Transverse colon (tissue), 4 donors: ENCODE measurements at places on chromosomes 16 and 17. TPM values are rescaled to one million over a fixed set of nuclear protein-coding genes. Genes with fewer than 3 reads are reported as not detected.

- no peaks in the 10 kb centered on the region for H3K27me3 ChIP-seq
- DNase-seq: no peak
- H3K4me1 ChIP-seq: peaks cover 8% of the 10 kb centered on the region
- no peaks in the 10 kb centered on the region for H3K36me3 ChIP-seq
- no peak overlapping the region for H3K4me3 ChIP-seq
- H3K27ac ChIP-seq: no peak overlapping the region
These were observed 56.7 kb downstream of the CFDP1 start for GRCh38 chr16:75376475-75377161.

DNA sequence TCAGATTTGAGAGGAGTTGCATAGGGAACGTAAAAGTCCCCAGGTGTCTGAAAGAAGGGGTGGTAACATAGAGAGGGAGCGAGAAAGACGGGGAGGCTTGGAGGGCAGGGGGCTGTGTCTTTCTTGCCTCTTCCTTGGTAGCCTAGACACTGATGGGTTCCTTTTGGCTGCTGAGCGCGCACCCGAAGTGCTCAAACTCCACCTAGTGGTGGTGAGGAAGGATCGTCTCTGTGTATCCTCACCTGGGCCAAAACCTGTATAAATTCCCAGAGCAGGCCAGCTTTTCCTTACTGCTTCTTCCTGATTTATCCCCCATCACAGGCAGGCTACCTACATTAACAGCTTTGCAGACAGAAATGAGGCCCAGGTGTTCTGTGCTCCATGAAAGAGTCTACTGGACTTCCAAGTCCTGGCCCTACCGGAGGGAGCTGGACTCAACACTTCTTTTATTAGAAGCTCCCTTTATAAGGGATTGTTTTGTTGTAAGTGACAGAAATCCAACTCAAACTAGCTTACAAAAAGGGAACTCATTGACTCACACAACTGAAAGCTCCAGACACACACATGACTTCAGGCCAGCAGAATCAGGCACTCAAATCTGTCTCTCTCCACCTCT lies 5.5 kb upstream of the SLC25A35 start:
- no peaks in the 10 kb centered on the region for H3K36me3 ChIP-seq
- peak; percentile 60 for DNase-seq
- H3K4me3 ChIP-seq: no peak overlapping the region
- H3K4me1 ChIP-seq: no peaks in the 10 kb centered on the region
- no peaks in the 10 kb centered on the region for H3K27me3 ChIP-seq

The SLC16A6 gene
- 0.14 TPM for total RNA-seq

GRCh38 chr17:72778169-72779151 lies 314.0 kb downstream of the SLC39A11 start:
- no peaks in the 10 kb centered on the region for H3K4me1 ChIP-seq
- no peaks in the 10 kb centered on the region for H3K27me3 ChIP-seq
- no peak overlapping the region for H3K4me3 ChIP-seq
- no peak overlapping the region for H3K27ac ChIP-seq
- no peaks in the 10 kb centered on the region for H3K36me3 ChIP-seq

DNA sequence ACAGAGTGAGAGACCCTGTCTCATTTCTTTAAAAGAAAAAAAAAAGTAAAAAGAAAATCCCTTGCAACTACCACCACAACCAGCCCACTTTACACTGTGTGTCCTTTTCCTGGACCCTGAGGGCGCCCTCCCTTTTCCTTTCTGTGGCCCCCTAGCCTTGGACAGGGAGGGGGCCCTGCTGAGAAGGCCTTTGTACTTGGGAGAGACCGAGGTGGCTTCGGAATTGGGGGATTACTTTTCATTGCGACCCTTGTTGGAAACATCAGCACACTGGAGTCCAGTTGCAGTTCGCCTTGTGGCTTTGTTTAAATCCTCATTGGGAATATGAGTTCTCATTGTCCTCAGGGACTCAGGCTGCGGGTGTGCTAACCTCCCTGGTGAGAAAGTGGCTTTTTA lies 9.4 kb upstream of the DNASE1 start:
- H3K4me1 ChIP-seq: peaks cover 3% of the 10 kb centered on the region
- H3K27me3 ChIP-seq: no peaks in the 10 kb centered on the region
- H3K4me3 ChIP-seq: no peak overlapping the region
- H3K36me3 ChIP-seq: no peaks in the 10 kb centered on the region
- H3K27ac ChIP-seq: no peak overlapping the region
- no peak for DNase-seq

DNA sequence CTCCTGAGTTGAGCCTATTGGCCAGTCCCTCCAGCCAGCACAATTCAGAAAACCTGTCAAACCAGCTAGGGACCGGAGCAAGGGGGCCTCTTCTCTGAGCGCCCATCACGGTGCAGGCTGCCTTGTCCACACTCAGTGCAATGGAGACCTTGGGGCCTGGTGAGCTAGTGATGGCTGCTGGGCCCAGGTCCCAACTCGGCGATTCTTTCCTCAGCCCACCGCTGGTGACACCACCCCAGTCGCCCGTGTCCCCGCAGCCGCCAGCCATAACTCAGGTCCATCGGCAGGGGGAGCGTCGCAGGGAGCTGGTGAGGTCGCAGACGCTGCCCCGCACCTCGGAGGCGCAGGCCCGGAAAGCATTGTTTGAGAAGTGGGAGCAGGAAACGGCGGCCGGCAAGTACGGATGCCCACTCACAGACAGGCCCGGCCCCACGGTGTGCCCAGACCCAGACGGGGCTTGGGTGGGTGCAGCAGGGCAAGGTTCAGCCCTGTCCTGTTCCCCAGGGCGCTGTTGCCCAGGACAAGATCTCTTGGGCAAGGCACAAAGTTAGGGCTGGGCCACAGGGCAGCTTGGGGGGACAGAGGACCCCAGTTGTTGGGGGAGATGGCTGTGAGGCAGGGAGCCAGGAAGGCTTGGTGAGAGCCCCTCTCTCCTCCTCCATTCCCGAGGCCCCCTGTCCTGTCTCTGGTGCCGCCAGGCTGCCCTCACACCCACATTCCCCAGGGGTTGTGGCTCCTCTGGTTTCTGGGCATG lies 10.8 kb downstream of the SMTNL2 start:
- H3K27me3 ChIP-seq: no peaks in the 10 kb centered on the region
- DNase-seq: peak; percentile 53
- H3K27ac ChIP-seq: no peak overlapping the region
- H3K4me1 ChIP-seq: no peaks in the 10 kb centered on the region

- H3K36me3 ChIP-seq: no peaks in the 10 kb centered on the region
- peaks cover 17% of the 10 kb centered on the region for H3K4me1 ChIP-seq
- H3K27me3 ChIP-seq: no peaks in the 10 kb centered on the region
- no peak for DNase-seq
- H3K27ac ChIP-seq: no peak overlapping the region
- no peak overlapping the region for H3K4me3 ChIP-seq
These were observed 302.7 kb upstream of the PSMD7 start for GRCh38 chr16:73993878-73994277.

- H3K36me3 ChIP-seq: no peaks in the 10 kb centered on the region
- DNase-seq: peak; percentile 74
- peaks cover 28% of the 10 kb centered on the region for H3K4me1 ChIP-seq
- peak overlapping the region; percentile 1 for H3K4me3 ChIP-seq
- peaks cover 42% of the 10 kb centered on the region for H3K27me3 ChIP-seq
These were observed 4.0 kb upstream of the IL17C start for GRCh38 chr16:88634141-88634993.

DNA sequence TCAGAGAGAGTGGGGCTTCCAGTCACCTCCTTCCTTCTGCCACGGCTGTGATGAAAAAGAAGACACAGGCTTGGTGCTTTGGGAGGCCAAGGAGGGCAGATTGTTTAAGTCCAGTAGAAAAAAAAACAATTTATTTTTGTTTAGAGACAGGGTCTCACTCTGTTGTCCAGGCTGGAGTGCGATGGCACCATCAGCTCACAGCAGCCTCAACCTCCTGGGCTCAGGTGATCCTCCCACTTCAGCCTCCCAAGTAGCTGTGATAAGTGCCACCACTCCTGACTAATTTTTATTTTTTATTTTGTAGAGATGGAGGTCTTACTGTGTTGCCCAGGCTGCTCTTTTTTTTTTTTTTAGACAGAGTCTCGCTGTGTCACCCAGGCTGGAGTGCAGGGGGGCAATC lies 2.7 kb upstream of the MVD start:
- no peaks in the 10 kb centered on the region for H3K4me1 ChIP-seq
- H3K4me3 ChIP-seq: no peak overlapping the region
- no peak overlapping the region for H3K27ac ChIP-seq
- no peaks in the 10 kb centered on the region for H3K27me3 ChIP-seq

DNA sequence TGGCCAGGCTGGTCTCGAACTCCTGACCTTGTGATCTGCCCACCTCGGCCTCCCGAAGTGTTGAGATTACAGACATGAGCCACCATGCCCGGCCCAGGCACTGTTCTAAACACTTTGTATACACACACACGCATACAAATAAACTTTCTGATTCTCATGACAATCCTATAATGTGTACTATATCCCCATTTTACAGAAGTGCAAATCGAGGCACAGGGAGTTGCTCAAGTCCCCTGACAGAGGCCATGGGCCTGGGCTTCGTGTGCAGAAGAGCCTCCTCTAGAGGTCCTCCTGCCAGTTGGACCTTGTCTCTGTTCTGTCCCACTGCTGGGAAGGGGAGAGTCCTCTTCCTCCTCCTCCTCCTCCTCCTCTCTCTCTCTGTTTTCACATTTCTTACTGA lies 9.9 kb upstream of the GPRC5B start:
- no peaks in the 10 kb centered on the region for H3K4me1 ChIP-seq
- H3K4me3 ChIP-seq: no peak overlapping the region
- no peak for DNase-seq
- no peak overlapping the region for H3K27ac ChIP-seq
- no peaks in the 10 kb centered on the region for H3K27me3 ChIP-seq

DNA sequence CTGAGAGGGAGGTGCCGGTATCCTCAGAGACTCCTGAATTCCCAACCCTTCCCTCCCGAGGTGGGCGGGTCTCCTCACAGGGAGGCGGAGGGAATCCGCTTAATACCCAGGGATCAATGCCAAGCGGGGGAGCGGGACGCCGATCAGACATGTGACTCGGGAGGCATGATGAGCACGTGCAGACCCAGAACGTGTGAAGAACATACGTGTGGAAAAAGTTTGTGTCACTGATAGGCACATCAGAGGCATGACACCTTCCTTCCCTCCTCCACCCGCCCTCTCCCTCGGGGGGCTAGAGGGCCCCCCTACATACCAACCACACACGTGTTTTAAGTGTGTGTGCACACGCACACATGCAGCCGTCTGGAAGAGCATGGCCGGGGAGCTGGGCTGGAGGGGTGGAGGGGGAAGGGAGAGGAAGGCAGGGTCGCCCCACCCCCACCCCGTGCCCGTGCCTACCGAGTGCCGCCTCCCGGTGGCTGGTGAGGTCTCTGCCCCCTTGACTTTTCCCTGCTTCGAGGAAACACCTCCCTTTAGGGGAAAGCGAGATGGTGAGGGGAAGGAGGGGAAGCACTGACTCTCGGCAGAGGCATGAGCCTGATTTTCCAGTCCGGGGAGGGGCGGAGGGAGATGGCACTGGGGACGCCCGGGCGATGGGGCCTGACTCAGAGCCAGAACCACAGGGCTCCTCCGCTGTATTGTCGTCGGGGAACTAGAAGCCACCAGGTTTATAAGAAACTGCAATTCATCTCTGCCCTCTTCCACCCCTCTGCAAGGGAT lies 12.1 kb upstream of the TBX21 start:
- H3K27ac ChIP-seq: no peak overlapping the region
- peak; percentile 28 for DNase-seq
- no peak overlapping the region for H3K4me3 ChIP-seq
- peaks cover 9% of the 10 kb centered on the region for H3K4me1 ChIP-seq

- no peak overlapping the region for H3K4me3 ChIP-seq
- no peaks in the 10 kb centered on the region for H3K36me3 ChIP-seq
- no peak overlapping the region for H3K27ac ChIP-seq
- no peaks in the 10 kb centered on the region for H3K27me3 ChIP-seq
- DNase-seq: no peak
These were observed 53.3 kb upstream of the FASN start for GRCh38 chr17:82151106-82151957.

GRCh38 chr17:70825321-70826125 lies 656.2 kb downstream of the KCNJ2 start:
- no peaks in the 10 kb centered on the region for H3K36me3 ChIP-seq
- H3K4me1 ChIP-seq: no peaks in the 10 kb centered on the region

GRCh38 chr16:54936979-54937670 lies 6.5 kb downstream of the IRX5 start:
- DNase-seq: no peak
- H3K27me3 ChIP-seq: peaks cover 100% of the 10 kb centered on the region
- H3K27ac ChIP-seq: no peak overlapping the region
- peaks cover 7% of the 10 kb centered on the region for H3K4me1 ChIP-seq

The ZNF287 gene
- total RNA-seq: 2.5 TPM

The HOXB1 gene
- not detected for total RNA-seq

- H3K27ac ChIP-seq: no peak overlapping the region
- DNase-seq: no peak
- no peaks in the 10 kb centered on the region for H3K36me3 ChIP-seq
These were observed 8.2 kb upstream of the CMIP start for GRCh38 chr16:81436386-81436785.

DNA sequence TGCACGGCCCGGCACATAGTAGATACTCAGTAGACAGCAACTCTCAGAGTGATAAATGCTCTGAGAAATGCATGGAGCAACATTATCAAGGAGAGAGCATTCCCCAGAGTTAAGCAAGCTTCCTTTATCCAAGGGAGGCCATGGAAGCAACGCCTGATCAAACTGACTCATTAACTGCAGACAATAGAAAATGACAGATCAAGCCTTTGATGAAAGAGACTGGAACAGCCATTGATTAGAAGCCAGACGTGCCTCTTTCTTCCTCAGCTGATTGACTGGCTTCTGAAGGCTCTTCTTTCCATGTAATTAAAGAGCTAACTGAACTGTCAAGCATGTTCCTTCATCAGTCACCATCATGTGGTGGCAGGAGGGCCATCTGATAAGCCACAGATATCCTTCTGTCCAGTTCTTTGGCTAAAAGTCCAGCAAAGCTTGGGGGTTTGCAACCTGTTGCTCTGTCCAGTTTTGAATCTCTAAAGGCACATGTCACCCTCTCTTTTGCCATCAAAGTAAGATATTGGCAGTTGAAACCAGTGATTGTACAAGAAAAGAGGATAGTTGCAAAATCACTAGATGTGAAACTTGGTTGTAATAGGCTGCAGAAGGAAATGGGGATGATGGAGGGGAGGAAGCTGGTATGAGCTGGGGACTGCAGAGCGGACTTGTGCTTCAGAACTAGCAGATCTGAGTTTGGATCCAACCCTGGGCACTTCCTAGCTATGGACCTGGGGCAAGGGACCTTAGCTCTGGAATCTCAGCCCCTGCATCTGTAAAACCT lies 188.0 kb downstream of the HAPSTR1 start:
- H3K4me1 ChIP-seq: no peaks in the 10 kb centered on the region
- H3K36me3 ChIP-seq: no peaks in the 10 kb centered on the region
- H3K4me3 ChIP-seq: no peak overlapping the region
- no peak for DNase-seq

DNA sequence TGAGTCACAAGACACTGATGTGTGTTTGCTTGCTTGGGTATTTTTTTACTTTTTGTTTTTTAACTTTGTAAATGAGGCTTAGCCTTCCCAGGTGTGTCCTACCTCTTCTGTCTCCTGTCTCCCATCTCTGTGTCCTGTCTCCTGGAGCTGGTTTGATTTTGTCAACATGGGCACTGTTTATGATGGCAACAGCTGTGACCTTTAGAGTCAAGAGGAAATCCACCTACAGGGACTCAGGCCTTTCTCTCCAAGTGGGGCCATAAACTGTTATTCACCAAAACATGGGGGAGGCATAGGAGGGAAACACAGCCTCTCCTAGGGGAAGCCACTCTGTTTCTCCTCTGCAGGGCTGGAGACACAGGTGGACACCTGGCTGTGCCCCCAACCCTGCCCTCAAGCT lies 13.1 kb upstream of the PLCG2 start:
- no peaks in the 10 kb centered on the region for H3K4me1 ChIP-seq
- H3K27me3 ChIP-seq: peaks cover 62% of the 10 kb centered on the region
- no peak for DNase-seq
- no peak overlapping the region for H3K27ac ChIP-seq
- H3K36me3 ChIP-seq: no peaks in the 10 kb centered on the region

The NOTUM gene
- total RNA-seq: not detected
